ENCODE measurements at places on chromosomes 2 and 18.

- DNase-seq: no peak
Observed at GRCh38 chr18:78736015-78736690, 243.5 kb upstream of the SALL3 start.

DNA sequence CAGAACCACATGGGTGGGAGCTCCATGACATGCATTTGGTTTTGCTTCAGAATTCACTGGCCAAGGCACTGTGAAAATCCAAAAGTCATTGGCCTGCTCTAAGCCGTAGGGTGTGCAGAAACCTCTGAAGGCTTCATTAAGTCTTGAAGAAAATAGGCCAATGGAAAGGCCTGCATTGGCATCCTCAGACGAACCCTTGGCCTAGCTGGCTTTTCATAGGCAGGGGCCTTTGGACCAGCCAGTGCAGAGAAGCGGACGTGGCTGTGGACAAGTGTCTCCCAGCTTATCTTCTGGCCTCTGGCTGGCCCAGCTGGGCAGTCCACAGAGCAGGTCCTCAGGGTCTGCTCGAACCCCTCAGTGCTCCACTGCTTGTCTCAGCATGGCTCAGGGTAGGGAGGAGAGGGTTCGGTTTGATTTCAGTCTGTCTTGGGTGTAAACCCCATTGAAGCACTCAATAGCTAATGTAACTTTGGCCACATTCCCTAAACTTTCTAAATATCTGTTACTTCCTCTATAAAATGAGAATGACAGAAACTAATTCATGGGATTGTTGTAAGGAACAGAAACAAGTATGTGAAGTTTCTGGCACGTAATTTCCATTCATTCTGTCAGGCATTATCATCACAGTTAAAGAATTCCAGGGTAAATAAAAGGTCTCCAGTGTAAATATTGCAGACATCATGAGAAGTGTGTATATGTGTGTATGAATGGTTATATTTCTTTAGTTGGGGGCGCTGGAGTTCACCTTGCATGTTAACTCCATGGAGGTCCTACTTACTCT lies 125.5 kb downstream of the TFCP2L1 start:
- no peak for DNase-seq

DNA sequence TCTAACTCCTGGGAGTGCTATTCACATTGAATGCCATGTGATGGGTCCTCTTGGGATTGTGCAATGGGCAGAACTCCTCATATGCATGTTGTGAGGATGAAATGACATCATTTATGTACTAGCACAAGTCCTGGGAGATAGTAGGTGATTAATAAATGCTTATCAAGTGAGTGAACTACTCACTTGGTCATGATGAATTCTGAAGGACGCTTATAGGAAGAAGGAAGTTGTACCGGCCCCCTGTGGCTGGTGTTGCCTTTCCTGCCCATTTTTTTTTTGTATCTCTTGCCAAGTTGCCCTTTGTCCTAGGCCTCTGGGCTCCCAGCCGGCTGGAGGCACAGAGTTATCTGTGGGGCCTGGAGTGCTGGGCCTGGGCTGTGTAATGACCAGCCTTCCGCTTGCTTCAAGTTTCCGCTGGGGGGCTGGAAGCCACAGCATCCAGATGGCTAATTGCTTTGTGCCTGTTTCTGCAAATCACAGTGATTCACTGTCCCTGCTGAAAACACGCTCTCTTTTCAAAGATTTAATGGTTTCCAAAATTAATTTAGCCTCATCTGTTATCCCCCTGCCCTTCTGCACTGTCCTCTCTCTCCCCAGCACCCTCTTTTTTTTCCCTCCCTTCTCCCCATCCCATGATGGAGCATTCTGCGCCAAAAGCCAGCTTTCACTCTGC lies 33.7 kb upstream of the MRPL33 start:
- DNase-seq: no peak

GRCh38 chr18:49933530-49934128 lies 120.3 kb upstream of the ACAA2 start:
- DNase-seq: no peak

- no peak for DNase-seq
Observed at GRCh38 chr2:177599139-177599688, 206.6 kb downstream of the AGPS start.

DNA sequence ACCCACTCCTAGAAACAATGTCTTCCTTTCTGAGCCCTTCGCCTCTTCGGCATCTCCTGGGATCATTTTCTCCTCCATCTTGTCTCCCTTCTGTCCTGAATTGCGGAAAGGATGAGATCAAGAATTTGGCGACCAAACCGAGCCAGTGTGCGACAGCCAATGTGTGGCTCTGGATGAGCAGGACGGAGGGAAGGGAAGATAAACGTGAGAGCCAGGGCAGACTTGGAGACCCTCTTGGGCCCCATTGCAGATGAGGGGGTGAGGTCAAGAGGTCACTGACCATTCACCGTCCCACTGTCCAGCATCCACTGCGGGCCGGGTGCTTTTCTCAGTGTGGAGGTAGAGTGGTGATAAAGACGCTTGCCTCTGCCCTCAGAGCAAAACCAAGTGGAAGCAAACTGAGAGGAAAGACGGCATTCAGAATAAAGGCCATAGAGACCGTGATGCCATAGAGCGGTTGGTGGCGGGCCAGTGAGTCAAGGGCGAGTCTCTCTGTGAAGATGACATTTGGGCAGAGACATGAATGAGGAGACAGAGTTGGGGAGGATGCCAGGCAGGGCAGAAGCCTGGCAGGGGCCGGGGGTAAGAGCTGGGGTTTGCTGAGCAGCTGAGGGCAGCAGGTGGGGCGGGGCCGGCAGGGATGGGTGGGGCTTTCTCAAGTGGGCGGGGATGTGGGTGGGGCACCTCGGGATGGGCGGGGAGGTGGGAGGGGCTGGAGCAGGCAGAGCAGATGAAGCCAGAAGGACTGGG lies 55.6 kb downstream of the ACAA2 start:
- DNase-seq: no peak

Data from stimulated activated naive CD8-positive, alpha-beta T cell treated with anti-CD3 and anti-CD28 coated beads, Interleukin-15, amount 100 ng/mL, for 72 hours (primary cell).